Head of caudate nucleus (tissue), 42 donors: ENCODE measurements at places on chromosomes 4 and X.

DNA sequence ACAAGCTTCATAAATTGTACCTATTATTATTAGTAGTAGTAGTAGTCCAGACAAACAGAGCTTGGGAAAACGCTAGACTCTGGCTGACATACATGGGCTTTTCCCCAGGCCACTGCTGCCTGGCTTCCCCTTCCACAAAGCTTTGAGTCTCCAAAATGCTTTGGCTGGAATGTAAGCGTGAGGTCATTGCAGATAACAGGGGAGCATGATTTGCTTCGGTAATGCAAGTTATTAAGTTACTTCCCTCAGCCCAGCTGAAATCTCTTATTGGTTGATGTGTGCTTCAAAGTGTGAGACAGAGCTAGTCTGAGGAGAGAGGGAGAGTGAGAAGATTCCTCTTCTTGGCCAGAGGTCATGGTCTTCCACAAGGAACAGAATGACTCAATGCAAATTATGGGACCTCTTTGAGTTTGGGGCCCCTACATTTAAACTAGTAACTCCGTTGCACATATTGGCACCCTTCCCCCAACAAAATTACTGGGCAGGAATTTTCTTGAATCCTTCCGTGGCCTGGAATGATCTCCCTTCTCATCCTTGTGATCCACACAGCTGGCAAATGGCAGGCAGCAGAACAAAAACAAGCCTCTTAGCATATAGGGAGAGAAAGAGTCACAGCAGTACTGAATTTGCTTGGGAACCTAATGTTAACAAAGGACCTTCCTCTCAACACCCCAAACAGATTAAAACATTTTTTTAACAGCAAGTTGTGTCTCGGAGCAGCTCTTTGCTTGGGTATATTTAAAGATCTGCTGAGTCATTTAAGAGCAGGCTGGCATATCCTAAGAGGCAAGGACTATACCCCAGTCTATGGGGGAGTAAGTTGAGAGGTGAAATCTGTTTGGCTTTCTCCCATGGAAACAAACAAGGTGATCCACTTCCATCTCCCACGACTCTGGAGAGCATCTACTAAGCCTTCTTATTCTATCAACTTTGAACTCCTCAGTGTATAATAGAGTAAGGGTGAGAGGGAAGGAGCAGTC lies 19.9 kb downstream of the AR start:
- DNase-seq: no peak

DNA sequence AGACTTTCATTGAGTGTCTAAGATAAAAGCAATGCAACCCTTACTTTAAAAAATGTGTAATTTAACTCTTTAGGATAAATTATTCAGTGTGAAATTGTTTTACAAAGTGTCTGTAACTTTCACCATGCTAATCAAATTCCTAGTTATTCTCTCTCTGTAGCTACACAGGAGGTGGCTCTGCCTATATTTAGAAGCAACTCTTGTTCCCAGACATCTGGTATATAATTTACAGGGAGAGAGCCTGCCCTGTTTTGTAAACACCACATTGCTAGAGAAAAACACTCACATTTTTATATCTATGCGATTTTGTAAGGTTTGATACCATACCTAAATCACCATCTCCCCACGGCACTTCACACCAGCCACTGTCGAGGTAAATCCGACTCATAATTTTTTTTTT lies 35.5 kb upstream of the SPATA4 start:
- no peak for DNase-seq

- DNase-seq: no peak
Observed at GRCh38 chr4:146577111-146577510, 55.4 kb upstream of the SLC10A7 start.

DNA sequence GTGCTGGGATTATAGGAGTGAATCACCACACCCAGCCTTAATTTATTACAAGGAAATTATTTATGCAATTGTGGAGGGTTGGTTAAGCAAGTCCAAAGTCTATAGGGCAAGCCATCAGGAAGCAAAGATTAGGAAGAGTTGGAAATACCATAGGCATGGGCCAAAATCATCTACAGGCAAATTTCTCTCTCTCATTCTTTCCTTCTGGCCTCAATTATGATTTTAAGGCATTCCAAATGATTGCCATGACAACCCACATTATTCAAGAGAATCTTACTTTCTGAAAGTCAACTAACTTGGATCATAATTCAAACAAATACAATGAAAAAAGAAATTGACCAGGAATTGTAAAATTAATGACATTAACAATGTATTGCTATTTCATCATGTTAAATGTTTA lies 400.8 kb downstream of the GPM6A start:
- no peak for DNase-seq

- DNase-seq: no peak
Observed at GRCh38 chr4:182812916-182813315, 104.3 kb downstream of the DCTD start.

DNA sequence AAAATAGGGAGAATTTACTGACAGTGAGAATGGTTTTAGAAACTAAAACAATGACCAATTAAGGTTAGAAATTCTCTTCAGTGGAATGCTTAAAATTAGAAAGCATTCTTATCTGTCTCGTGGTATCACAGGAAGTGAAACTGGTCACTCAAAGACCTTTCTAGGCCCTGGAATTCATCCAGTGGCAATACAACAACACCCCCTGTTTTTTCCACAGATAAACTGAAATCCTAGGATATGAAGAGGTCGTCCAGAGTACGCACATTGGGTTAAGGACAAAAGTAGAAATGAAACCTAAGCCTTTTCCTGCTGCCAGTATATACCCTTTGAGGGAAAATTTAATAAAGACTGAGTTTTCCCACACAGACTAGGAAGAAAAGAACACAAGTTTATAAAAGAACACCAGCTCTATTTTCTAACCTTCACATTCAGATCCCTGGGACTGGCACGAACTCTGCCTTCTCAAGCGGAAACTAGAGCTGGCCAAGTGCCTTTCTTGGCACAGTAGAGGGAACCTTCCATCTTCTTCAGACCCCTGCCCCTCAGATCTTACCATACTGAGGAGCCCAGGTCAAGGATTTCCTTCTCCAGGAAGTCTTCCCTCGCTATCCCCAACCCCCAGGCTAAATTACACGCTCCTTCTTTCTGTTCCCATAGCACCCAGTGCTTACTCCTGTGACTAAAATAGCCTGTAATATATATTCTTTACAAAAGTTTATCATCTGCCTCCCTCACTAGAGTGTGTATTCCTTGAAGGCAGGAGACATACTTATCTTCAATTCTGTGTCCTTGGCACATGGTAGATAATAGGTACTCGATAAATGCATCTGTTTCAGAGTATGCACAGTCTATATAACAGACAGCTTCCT lies 16.9 kb downstream of the LHFPL1 start:
- no peak for DNase-seq

DNA sequence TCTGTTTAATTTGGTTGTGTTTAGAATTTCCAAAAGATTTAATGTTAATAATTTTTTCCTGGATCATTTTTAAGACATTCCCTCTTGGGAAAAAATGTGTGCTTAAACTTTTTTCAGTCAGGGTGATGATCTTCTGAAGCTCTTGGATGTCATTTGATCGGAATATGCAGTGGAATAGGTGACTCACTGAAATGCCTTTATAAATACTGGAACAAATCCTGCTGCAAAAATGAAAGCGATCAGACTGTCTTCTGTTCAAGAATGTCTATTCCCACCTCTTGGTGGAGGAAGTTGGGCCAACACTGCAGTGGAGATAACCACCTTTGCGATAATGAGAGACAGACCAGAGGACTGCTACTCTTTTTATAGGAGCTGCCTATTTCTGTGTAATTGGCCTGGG lies 46.7 kb downstream of the LARP1B start:
- no peak for DNase-seq

- no peak for DNase-seq
Observed at GRCh38 chrX:2652106-2652505, 39.0 kb upstream of the CD99 start.

DNA sequence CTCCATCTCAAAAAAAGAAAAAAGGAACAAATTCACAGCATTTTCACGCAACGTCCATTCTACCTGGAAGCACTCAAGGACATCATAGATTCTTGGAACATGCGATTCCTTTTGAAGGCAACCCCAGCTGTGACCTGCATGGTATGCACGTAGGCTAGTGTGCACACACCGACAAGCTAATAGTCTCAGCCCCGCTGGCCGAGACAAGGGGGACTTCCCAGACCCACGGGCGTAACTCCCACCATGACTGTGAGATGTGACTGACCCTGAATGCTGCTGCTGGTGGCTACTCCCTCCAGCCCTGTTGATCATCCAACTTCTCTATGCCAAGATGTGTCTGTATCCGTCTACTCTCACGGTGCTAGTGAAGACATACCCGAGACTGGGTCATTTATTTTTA lies 78.3 kb downstream of the CRLF2 start:
- no peak for DNase-seq

- DNase-seq: no peak
Observed at GRCh38 chr4:94527556-94528233, 76.0 kb downstream of the PDLIM5 start.

DNA sequence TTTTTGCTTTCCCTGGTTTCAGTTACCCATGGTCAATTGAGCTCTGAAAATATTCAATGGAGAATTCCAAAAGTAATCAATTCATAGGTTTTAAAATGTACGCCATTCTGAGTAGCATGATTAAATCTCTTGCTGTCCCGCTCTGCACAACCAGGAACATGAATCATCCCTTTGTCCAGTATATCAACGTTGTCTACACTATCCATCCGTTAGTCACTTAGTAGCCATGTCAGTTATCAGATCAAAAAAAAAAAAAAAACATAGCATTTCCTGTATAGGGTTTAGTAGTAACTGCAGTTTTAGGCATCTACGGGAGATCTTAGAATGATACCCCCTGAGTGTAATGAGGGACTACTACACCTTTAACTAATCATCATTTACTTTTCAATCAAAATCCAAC lies 15.1 kb downstream of the LAMP2 start:
- DNase-seq: no peak

DNA sequence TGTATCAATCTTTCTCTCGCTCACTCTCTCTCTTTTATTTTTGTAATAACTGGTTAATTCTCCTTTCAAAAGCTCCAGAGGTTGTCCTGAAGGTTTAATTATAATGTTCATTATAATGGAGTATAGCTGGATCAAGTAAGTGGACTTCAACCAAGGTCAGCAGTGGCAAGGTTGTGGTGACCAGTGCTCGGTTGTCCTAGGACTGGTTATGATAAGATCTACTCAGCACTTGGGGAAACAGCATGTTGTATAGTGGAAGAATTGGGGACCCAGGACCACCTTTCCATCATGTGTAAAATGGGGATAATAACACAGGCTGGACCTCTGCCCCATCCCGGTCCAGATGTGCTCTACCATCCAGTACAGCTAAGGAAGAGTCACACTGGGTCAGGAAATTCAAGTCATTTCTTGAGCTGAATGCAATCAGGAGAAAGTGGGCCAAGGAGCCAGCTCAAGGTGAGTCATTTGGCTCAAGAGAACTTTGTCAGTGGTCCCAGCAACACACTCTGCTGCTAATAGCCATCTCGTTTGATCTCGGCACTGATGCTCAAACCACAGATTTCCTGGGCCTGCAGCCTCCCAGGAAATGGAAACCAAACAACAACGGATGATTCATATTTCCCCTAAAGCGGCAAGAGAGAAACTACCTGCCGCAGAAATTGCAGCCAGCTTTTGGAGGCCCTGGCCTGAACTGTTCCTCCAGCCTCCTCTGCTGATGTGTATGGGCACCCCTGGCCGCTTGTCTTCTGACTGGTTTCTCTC lies 123.6 kb upstream of the RBPJ start:
- DNase-seq: no peak

DNA sequence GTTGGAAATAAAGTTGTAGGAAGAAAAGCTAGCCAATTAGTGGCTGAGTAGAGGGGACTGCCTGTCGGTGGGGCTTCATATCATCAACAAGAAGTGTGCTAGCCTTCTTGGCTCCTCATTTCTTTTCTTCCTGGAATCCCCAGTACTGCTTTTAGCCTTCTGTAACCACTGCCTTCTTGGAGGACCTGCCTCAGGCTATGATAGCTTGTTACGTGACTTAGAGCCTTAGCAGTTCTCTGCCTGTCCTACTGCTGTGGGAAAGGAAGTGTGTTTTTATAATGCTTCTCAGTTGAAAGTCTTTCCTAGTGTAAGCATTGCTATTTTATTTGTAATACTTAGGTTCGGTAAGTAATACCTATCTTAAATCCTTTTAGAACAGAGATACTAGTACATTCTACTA lies 61.9 kb downstream of the LARP1B start:
- DNase-seq: no peak

GRCh38 chr4:3727847-3728469 lies 38.2 kb upstream of the ADRA2C start:
- no peak for DNase-seq

- no peak for DNase-seq
Observed at GRCh38 chr4:26342328-26343037, 21.7 kb downstream of the RBPJ start.

DNA sequence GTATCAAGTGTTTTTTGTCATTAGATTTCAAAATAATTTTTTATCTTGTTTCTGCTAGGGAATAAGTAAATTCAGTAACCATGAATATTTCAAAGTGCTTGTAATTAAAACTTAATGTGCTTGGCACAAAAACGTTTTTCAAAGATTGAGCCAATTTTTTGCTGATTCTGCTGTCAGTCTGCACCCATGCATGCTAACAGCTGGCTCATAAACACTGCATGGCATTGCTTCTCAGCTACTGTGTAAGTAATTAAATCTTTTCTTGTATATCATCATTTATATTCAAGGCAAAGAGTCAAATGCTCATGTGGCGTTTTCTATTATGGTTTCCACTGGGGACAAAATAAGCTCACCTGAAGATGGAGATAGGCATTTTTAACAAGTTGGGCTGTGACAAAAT lies 66.8 kb upstream of the SPANXN2 start:
- DNase-seq: no peak

- no peak for DNase-seq
Observed at GRCh38 chr4:128155231-128155855, 94.2 kb downstream of the LARP1B start.

GRCh38 chr4:62271107-62271506 lies 1071.0 kb downstream of the ADGRL3 start:
- DNase-seq: no peak

DNA sequence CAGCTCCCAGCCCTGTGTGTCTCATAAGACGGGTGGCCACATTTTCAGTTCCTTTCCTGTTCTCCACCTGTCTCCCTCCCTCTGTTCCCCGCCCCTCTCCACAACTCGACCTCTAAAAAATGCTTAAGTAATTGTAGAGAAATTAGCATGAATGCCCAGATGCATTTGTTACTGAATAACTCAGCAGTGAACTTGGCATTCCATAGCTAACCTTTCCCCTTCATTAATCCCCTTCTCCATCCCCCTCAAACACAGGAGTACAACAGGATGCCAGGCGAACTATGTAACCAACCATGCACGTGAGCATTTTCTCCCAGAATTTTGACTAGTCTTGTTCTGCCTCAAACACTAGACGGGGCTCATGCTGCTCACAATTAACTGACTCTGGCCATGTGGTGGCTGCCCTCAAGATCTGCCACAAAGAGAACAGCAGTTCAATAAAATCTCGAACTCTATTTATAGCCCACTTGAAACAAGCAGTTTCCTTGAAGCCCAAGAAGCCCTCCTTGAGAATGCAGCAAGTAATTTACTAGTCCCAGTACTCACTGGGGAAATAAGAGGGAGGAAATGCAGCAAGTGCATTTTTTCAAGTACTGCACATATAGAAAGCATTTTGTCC lies 351.2 kb downstream of the ARHGAP24 start:
- DNase-seq: peak; percentile 21
